ENCODE measurements at places on chromosomes 5 and 9.

GRCh38 chr9:137740312-137740711 is 121.5 kb downstream of the EHMT1 start:
- DNase-seq: no peak

DNA sequence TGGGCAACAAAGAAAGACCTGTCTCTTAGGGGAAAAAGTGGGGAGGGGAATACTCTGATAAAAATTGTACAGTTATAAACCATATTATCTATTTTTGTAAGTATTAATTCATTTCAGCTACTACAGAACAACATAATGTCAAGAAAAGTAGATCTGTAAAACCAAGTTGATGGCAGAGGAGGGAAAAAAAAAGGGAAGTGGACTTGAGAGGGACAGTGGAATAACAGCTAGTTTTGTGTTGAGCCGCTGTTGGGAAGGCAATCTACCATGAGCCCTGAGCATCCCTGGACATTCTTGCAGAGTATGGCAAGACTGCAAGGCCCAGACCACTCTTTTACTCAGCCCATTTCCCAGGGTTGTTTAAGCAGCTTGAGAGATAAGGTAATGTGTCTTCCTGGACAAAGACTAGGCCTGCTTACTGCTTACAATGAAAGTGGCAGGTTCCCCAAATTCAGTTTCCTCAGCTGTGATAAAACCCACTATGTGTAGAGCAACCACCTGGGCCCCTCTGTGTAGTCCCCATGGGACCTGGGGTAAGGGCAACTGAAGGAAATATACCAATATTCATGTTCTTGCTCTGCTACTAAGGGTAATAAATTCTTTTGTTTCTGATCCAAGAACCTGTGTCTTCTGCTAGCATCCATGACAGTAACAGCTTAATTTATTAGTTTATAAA is 25.0 kb downstream of the CEP120 start:
- DNase-seq: no peak

DNA sequence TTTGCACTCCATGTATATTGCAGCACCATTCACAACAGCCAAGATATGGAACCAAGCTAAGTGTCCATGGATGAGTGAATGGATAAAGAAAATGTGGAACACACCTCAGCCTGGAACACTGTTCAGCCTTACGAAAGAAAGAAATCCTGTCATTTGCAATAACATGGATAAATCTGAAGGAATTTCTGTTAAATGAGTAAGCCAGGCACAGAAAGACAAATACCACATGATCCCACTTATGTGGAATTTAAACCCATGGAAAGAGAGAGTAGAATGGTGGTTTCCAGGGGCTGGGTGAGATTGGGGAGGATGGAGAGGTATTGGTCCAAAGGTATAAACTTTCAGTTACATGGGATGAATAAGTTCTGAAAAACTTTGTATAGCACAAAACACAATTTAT is 228.9 kb upstream of the CD180 start:
- no peak for DNase-seq

- no peak for DNase-seq
Measured at GRCh38 chr9:111078391-111079038, 40.2 kb upstream of the LPAR1 start.

DNA sequence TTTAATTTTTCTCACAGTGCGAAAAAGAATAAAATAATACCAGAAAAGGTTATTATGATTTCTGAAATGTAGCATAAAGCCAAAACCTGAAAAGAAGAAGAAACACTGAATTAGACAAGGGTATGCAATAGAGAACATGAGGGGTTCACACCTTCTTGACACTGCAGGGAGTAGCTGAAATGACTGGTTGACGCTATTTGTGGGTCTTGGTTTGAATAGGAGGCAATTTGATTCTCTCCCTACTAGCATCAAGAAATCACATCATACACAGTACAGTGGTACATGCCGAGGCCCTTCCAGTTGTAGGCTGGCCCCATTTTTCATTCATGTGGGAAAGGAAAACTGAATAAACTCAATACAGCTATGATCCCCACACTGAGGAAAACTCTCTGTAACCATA is 68.6 kb downstream of the NR3C1 start:
- DNase-seq: no peak

DNA sequence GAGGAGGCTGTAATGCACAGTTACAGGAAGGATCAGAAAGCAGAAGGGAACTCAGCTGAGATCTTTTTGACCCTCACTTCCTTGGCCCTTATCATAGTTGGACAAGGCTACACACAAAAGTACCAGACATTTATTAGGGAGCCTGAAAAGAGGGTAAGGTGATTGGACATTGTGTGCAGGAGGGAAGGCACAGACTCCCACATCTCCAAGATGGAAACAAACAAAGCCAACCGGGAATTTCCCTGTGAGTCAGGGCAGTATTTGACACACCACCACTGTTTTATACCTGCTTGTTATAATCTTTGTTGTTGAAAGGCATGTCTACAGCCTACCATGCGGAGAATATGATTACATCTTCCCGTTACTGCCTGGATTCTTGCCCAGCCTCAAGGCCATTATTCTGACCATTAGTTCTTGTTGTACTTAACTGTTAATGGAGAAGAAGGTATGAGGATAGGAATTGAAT is 3.0 kb upstream of the CCNG1 start:
- DNase-seq: peak; percentile 32

- DNase-seq: no peak
Measured at GRCh38 chr5:96093890-96094381, 132.3 kb upstream of the ELL2 start.

DNA sequence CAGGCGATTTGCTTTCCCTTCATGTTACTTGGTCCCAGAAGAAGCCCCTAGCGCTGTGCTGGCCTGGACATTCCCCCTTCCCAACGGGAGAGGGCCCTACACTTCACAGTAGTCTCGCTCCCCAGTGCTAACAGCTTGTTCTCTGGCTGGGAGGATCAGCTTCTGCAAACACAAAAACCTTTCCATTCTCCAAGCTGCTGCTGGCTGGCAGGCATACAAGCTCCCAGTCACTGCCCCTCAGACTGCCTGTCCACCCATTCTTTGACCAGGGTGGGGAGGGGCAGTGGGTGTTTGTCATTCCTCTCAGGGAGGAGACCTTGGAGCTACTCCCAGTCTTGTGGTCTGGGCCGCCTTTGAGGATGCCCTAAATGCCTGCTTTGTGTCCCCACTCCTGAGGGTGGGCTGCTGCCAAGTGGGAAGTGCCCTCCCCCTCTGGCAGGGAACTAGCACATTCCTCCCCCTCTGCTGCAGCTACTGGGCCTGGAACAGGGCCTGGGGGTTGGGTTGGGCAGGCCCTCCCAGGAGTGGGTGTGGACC is 20.8 kb downstream of the ENHO start:
- DNase-seq: no peak

DNA sequence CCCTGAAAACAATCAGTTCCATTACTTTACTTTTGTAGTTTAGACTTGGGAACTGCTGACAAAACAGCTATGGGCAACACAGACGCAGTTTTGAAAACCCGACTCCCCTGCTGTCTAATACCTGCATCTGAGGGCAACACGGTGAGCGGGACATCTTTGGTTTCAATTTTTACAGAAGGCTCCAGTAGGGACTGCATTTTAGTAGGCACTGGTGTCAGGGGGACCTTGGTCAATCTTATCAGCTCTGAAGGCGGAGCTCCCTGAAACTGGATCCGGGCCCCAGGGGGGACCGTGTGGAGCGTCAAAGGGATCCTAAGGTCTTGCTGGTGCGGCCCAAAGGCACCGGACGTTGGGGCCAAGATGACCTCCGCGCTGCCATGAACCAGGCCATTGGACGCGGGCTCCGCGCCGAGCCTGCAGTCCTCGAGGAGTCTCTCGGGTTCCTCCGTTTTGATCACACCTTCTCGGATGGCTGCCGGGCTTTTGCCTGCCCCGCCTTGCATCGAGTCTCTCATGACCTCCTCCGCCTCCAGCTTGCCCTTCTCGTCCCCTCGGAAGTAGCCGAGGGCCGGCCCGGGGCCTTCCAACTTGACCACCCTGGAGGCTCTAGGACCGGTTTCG is 1.1 kb downstream of the SOX30 start:
- DNase-seq: no peak

- no peak for DNase-seq
Measured at GRCh38 chr5:157348049-157348400, 82.1 kb downstream of the CYFIP2 start.

- peak; percentile 10 for DNase-seq
Measured at GRCh38 chr5:82885627-82886389, 191.4 kb downstream of the TMEM167A start.

DNA sequence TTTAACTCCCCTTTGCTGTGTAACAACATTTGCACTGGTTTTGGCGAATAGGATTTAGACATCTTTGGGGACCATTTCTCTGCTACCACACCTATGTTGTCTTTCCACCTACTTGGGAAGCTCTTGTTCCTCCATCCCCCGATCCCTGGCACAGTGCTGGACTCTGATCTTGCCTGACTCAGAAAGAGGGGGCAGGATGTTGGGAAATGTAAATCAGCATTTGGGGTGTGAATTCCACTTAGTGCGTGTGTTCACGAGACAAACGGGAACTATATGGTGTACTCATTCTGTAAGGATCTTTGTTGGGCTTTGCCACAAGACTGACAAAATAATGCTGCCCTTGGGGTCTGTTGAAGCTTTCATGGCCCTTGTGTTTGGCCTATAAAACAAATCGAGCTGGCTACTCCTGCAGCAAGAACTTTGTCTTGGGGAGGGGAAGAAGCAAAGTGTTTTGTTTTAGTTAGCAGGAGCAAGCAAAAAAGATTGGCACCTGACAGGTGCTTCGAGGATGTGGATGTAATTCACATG is 18.5 kb downstream of the TMEM268 start:
- no peak for DNase-seq

DNA sequence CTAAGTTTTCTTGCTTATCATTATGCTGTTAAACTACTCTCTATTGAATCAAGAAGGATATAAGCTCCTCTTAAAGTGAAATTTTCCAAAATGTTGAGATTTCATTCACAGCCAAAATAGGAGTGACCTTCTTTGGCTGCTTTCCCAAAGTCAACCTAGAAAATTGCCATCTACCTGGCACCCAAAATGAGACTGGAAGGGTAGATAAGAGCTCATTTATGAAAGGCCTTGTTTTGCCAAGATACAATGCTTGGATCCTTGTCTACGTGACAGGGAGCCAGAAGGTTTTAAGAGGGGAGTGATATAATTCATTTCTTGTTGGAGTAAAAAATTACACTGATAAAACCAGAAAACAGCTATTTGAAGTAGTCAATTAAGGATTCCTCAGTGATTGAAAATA is 287.1 kb downstream of the IZUMO3 start:
- DNase-seq: no peak

DNA sequence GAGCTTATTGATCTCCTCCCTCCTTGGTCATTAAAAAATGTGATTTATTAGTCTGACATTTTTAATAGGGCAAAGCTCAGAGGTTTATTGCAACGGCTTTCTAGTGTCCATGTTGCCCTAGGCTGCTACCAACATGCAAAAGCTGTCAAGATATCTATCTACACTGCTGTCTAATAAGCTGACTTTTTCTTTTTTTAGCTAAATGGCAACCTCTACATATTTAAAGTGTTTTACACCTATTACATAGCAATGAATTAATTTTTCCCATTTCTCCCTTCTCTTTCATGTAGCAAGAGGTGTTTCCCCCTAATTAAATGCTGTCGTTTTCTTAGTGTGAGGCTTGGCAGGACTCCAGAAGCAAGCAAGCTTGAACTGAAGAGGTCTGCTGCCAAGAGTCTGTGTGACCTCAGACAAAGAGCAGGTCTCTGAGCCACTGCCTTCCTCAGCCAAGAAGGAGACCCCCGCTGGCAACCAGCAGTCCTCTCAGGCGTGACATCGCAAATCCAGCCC is 79.4 kb downstream of the GAS1 start:
- no peak for DNase-seq

GRCh38 chr9:114425126-114425525 is 37.3 kb upstream of the AKNA start:
- DNase-seq: no peak

DNA sequence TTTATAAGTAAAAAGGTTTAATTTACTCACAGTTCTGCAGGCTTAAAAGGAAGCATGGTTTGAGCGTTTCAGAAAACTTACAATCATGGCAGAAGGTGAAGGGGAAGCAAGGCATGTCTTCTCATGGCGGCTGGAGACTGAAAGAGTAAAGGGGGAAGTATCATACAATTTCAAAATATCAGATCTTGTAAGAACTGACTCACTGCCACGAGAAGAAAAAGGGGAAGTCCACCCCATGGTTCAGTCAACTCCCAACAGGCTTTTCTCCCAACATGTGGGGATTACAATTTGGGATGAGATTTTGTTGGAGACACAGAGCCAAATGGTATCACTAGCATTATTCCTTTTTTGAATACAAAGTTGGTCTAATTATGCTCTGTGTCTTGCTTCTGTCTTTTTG is 627.9 kb upstream of the ST8SIA4 start:
- DNase-seq: no peak

- DNase-seq: no peak
Measured at GRCh38 chr9:124694414-124695279, 76.5 kb downstream of the NR6A1 start.

DNA sequence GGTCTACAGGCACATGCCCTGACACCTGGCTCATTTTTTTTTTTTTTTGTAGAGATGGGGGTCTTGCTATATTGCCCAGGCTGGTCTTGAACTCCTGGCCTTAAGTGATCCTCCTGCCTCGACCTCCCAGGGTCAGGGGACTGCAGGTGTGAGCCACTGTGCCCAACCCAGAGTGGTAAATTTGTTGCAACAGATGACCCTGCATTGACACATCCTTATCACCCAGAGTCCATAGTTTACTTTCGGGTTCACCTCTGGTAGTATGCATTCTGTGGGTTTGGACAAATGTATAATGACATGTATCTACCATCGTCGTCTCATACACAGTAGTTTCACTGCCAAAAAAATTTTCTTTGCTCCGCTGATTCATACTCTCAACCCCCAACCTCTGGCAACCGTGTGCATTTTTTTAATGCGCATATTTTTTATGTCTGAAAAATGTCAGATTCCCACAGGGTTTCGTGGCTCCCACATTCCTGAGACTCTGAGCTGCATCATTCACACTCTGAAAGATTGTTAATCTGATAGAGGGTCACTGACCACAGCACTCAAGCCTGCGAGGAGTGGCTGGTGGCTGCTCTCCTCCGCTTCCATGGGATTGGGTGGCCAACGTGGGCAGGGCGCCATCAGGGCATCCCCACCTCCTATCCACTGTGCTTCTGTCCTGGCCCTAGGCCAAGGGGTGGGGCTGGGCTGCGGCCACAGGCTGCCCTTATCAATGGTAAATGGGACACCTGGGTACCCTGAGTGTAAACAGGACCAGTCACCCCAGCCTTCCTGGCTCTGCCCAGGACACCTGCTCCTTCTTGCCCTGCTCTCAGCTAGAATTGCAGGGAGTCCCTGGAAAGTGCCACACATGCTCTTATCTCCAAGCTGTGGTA is 9.6 kb downstream of the NDST1 start:
- DNase-seq: no peak

GRCh38 chr9:72533322-72533721 is 11.9 kb downstream of the TMC1 start:
- DNase-seq: no peak
